ENCODE measurements at places on chromosomes 4 and X. TPM values are rescaled to one million over a fixed set of nuclear protein-coding genes. Genes with fewer than 3 reads are reported as not detected.

The CNKSR2 gene
- 0.55 TPM for total RNA-seq

The SERTM2 gene
- total RNA-seq: not detected

The EGFL6 gene
- not detected for total RNA-seq

DNA sequence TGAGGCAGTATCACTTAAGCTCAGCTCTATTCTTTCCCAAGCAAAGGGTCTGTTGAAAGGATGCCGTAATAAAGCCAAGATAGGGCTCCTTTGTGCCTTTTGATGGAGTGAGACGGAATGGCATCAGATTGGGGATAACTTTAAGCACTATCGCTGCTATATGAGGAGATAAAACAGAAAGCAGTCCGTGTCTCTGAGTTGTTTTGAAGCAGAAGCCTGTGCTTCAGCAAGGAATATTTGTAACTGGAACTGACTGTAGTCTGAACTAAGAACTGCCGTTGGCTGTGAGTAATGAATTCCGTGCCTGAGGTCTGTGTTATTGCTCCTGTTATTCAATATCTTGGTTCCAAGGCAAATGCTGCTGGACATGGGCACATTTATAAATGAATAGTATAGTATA is 297.4 kb downstream of the ANKRD50 start:
- DNase-seq: no peak

- DNase-seq: no peak
Observed at GRCh38 chrX:94831364-94831763, 1157.4 kb downstream of the FAM133A start.

DNA sequence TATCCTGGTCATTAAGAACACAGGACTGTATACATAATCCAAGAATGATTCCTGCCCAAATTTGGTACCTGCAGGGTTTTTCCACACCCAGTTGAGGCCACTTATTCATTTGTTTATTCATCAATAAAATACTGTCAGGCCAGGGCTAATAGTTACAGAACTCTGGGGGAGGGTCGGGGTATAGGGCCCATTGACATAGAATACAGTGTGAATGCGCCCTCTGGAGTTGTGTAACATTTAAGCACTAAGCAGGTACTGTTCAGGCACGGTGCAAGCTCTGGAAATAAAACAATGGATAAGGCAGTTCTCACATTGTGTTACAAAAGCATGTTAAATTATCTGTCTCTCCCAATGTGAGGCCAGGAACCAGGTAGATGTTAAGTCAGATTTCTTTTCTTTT is 30.8 kb upstream of the LRBA start:
- no peak for DNase-seq

- DNase-seq: peak; percentile 87
Observed at GRCh38 chr4:15149839-15150592, 147.7 kb downstream of the CPEB2 start.

The CCDC160 gene
- not detected for total RNA-seq

The F11 gene
- total RNA-seq: 0.52 TPM

All from left ventricle myocardium superior (tissue), 1 donor.